Neural progenitor cell (in vitro differentiated cells): ENCODE measurements at places on chromosomes 13 and 19.

DNA sequence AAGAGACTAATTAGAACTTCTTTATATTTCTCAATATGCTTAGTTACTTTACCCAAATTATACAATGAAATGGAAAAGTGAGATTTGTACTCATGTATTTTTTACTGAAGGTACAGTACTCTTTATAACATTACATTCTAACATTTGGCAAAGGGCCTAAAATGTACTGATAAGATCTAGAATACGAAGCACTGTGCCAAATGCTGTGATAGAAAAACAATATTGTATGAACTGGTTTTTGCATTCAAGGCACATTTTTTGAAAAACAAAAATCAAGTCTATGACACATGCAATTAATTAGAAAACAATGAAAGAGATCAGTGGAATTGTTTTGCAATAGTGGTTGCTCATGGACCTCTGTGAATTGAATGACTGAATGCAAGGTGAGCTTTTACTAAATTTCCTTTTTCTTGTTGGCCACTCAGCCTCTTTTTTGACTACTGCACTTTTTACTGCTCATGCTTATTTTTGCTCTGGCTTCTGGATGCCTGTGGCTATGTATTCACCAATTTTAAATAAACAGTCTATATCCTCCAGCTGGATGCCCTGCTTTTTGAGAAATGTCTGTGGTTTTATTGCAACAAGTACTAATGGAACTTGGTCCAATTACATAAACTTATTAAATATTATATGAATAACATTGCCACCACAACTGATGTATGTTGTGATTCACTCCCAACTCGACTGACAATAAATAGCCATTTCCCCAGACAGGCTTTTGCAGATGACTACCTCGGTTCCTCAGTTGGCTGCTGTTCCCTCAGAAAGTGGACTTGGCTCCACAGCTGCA lies 41.4 kb upstream of the OBI1 start:
- DNase-seq = no peak

- no peak for DNase-seq
Observed at GRCh38 chr19:5093948-5094718, 125.2 kb downstream of the KDM4B start.

- DNase-seq = no peak
Observed at GRCh38 chr13:106527445-106527801, 8.0 kb downstream of the EFNB2 start.

- DNase-seq = no peak
Observed at GRCh38 chr19:42129399-42130253, 2.6 kb downstream of the POU2F2 start.
